HL-60 (cell line): ENCODE measurements at places on chromosomes 1 and 21.

GRCh38 chr1:59085101-59085500 is 211.8 kb upstream of the FGGY start:
- no peak for DNase-seq

DNA sequence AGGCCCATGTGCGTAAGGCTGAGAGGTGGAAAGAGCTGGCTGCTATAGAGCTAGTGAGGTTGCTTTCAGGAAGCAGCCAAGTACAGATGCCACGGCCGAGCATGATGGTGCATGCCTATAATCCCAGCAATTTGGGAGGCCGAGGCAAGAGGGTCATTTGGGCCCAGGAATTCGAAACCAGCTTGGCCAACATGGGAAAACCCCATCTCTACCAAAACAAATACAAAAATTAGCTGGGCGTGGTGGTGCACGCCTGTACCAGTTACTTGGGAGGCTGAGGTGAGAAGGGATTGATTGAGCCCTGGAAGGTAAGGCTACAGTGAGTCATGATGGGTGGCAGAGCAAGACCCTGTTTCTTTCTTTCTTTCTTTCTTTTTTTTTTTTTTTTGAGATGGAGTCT is 2.7 kb downstream of the CCDC24 start:
- DNase-seq, result no peak

GRCh38 chr1:34858901-34859445 is 576 bp downstream of the SMIM12 start:
- DNase-seq, result no peak

- peak; percentile 54 for DNase-seq
These were observed 11.7 kb upstream of the FCMR start for GRCh38 chr1:206933333-206933945.

- no peak for DNase-seq
These were observed 14.9 kb downstream of the STX12 start for GRCh38 chr1:27787895-27788294.

DNA sequence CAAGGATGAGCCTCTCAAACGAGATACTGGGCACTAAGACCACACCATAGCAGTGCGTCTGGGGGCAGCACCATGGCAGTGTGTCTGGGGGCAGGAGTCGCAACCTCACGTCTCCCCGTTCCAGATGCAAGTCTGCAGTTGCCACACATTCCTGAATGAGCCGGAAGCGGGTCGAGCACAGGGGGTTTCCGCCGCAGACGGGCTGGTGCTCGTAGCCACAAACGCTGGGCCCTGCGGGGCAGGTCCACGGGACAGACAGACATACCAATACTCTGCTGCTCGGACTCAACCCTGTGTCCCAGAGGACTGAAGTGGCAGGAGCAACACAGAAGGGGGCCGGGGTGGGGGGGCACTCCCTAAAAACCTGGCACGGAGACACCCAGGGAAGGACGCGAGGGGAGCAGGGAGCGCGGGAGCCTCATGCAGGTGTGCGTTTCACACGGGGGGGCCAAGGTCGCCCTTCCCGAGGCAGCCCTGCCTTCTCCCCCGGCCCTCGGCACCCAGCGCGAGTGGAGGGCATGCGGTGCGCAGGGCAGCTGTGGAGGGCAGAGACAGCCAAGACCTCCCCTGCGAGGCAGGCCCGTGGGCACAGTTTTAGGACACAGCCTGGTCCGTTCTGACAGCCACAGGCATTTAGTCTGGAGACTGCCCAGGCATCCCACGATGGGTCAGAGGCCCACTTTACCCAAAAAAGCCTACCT is 24.5 kb downstream of the PTTG1IP start:
- DNase-seq, result no peak

GRCh38 chr1:239924741-239925350 is 166.8 kb upstream of the FMN2 start:
- DNase-seq, result no peak

DNA sequence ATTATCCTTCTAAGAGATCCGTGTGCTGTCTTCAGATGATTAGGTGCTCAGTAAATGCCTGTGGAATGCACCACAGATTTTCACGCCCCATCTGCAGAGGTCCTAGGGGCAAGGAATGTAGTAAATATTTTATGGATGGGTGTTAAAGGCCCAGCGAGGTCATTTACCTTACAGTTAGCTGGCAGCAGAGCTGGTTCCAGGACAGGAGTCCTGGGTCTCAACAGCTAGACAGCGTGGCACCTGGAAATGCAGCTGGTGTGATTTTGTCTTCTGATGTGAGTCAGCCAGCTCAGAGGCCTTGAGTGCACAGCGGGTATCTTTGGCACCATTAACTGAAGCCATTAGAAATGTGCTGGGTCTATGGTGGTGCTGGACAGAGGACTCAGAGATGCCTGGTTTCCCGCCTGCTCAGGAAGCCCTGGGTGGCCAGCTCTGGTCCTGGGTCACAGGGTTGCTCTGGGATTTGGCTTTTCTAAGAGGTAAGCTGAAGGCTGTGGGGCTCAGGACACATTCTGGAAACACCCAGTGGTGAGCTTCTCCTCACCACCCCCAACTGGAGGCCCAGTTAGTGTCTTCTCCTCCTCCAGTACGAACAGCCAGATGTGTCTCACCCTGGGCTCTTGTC is 65.5 kb downstream of the DDX20 start:
- DNase-seq, result no peak

DNA sequence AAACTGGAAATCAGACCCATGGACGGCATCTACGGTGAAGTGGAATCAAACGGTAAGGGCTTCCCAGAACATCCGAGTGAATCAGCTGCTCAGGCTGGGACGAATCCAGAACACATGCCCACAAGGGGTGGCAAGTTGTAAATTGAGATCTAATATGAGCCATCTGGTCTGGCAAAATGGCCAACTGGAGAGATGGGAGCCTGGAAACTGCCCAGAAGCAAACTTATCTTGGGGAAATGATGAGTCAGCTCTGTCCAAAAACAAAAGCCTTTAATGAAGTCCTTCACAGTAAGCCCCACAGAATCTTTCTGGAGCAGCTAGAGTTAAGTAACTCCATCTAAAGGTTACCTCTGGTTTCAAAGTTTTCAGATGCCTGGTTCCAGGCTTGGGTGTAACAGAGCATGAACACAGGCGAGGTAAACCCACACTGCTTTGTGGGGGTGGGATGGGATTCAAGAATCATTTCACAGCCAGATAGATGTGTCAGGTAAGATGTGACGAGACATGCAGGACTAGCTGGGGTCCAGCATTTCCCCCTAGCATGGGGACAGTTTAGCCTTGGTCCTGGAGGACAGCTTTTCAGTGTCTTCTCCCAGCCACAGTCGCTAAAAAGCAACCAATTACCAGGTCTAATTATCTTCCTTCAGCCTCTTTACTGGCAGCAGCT is 10.5 kb upstream of the SRP9 start:
- no peak for DNase-seq

- DNase-seq, result no peak
These were observed 392.9 kb upstream of the RUNX1 start for GRCh38 chr21:35441868-35442582.

GRCh38 chr1:102151242-102151641 is 154.5 kb upstream of the OLFM3 start:
- DNase-seq, result no peak

GRCh38 chr1:6026095-6026809 is 19.4 kb upstream of the KCNAB2 start:
- DNase-seq, result peak; percentile 97

DNA sequence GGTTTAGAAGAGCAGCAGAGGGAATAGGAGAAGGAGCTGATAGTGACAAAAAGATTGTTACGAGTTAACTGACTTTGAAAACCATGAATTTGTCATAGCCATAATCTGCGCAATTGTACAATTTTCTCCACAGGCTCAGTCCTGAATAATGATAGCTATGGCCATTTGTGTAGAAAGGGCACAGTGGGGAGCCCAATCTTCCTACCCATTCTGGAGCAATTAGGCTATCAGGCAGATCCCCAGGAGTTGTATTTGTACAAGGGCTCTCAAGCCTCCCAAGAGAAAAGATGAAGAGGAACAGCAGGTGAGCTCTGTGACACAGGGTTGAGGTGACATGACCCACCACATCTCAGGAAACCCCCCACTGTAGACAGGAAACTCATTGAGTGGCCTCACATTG is 42.1 kb upstream of the SAMD13 start:
- no peak for DNase-seq

GRCh38 chr1:232090816-232091215 is 464.2 kb downstream of the DISC1 start:
- no peak for DNase-seq

- DNase-seq, result peak; percentile 50
These were observed 3.3 kb upstream of the SLC45A1 start for GRCh38 chr1:8314346-8315280.

DNA sequence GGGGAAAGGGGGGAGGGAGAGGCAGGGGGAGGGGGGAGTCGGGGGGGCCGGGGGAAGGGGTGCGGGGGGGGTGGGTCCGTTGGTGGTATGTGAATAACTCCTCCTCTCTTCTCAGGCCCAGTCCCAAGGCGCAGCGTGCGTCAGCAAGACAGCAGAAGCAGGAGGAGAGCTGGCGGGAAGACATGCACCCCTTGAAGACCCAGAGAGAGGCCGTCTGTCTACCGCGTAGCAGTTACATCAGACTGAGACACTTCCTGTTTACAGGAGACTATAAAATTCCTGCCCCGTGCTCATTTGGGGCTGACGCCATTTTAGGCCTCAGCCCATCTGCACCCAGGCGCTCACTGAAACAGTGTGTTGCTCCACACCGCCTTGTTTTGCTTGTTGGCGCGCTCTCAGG is 55.3 kb downstream of the SETD4 start:
- peak; percentile 24 for DNase-seq

- peak; percentile 90 for DNase-seq
These were observed 133.4 kb downstream of the PLPPR5 start for GRCh38 chr1:98870959-98871903.

DNA sequence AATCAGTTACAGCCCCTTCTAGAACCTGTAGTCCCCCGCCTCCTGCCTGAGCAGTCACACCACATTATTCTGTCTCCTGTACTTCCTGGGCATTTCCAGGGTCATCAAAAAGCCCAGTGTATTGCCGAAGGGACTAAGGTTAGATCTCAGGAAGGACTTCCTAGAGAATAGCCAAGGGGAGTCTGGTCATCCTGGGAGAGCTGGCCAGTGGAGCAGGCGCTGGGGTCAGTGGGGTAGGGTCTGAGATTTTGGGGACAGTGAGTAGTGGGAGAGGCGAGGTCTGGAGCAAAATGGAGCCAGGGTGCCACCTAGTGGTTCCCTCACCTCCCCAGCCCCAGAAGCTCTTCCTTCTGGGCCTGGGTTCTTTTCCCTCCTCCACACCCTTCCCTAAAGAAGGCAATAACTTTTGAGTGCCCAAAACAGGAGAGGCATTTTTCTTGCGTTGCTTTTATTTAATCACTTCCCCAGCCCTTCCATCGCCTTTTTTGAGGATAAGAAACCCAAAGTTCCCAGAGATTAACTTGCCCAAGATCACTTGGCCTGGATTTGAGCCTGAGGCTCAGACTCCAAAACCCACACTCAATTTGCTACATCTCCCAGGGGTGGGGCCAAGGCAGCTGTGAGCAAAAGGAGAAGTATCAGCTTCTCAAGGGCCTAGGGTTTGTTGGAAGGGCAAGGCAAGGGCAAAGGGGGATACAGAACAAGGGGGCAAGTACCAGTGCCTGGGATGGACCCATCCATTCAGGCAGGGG is 7.3 kb upstream of the PMVK start:
- DNase-seq, result no peak

- DNase-seq, result no peak
These were observed 124.5 kb downstream of the ATP5PO start for GRCh38 chr21:33791073-33791472.

DNA sequence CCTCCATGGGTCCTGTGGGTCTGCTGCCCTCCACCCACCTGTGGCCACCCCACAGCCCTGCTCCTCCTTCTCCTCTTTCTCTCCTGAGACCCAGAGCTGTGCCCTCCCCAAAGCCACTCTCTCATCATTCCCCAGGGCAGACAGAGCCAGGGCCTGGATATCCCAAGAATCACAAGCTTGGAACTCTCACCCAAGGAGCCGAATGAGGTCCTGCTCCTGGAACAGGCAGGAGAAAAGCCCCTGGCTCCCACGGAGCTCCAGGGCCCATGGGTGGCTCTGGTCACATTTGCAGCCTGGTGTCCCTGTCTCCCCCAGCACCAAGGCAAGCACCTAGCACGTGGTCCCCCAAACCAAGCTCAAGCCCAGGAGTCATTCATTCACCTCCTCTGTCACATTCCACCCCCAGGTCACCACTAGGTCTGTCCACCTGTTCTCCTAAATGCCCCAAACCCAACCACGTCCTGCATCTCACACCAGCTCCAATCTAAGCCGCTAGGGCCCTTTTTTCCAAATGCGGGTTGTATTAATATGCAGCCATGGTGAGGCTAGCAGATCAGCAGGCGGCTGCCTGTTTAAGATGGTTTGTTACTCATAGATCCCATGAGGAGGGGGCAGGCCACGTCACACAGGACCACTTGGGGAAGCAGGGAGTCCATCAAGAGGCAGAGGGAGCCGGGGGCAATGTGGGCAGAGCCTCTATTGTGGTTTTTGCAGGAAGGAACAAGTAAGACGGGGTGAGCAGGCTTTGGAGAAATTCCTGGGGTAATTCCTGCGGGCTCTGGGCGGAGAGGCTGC is 215.5 kb upstream of the VAMP3 start:
- no peak for DNase-seq

DNA sequence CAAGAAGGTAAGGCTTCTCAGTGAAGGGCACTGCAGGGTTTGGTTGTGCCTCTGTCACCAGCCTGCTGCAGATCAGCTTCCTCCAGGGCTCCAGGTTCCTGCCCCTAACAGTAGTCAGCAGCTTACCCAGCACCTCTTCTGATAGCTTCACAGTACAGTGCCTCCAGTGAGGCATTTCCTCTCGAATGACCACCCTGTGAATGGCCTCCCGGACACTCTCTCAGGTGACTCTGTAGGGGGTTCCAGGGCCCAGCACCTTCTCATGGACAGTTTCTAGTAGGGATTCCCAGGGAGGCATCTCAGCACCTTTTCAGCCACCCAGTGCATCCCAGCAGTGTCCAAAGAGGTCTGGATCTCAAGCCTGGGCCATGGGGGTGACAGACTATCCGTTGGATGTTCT is 28.4 kb downstream of the USP48 start:
- DNase-seq, result no peak

- DNase-seq, result no peak
These were observed 13.2 kb upstream of the SLC45A3 start for GRCh38 chr1:205693421-205693991.

DNA sequence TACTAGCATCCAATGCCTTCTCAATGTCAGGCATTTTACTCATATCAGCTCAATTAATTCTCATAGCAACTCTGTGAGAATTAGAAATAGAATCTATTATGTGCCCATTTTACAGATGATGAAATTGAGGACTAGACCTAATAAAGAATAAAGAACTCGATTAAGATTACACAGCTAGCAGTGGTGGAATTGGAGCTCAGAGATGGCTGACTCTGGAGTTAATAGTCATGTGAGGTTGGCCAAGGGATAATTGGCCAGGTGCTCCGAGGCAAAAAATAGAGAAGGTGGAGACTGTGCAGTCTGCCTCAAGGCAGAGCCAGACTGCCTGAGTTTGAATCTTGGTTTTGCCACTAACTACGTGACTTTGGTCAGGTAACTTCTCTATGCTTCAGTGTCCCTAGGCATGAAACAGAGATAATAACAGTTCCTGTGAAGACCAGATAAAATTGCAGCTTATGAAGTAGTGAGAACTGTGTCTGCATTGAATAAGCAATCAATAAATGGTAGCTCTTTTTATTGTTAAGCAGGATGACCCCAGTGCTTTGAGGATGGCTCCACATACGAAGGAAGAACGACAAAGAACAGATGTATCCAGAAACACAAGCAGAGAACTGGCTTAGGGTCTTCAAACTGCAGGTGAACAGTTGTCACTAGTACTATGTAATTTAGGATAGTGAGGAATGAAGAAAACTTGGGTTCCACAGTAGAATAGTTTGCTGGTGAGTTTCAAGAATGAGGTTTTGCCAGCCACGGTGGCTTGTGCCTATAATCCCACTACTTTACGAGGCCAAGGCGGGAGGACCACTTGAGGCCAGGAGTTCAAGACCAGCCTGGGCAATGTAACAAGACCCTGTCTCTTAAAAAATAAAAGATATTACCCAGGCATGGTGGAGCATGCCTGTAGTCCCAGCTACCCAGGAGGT is 6.9 kb upstream of the CCSAP start:
- DNase-seq, result no peak
